D721Med (cell line): ENCODE measurements at places on chromosomes 4 and X.

DNA sequence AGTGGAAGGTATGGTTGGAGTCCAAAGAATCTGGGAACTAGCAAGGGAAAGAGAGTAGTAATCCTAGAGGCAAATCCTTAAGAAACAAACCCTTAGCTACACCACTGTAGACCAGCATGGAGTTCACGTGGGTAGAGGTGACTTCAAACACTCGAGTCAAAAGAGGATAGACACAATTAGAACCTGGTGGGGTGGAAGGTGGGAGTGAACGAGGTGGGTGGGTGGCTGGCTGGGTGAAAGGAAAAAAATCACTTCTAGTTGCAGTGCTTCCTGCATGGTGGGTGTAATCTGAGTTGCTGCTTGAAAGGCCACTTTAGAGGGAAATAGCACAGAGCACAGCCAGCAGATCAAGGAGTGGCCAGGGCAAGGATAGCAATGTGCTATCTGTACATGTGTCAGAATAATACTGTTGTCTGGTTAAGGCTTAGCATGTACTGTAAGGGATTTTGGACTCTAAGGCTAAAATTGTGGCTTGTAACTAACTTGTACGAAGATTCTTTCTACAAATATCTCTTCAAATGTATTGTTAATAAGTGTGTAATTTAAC is 356.2 kb downstream of the GRIA2 start:
- no peak for DNase-seq

DNA sequence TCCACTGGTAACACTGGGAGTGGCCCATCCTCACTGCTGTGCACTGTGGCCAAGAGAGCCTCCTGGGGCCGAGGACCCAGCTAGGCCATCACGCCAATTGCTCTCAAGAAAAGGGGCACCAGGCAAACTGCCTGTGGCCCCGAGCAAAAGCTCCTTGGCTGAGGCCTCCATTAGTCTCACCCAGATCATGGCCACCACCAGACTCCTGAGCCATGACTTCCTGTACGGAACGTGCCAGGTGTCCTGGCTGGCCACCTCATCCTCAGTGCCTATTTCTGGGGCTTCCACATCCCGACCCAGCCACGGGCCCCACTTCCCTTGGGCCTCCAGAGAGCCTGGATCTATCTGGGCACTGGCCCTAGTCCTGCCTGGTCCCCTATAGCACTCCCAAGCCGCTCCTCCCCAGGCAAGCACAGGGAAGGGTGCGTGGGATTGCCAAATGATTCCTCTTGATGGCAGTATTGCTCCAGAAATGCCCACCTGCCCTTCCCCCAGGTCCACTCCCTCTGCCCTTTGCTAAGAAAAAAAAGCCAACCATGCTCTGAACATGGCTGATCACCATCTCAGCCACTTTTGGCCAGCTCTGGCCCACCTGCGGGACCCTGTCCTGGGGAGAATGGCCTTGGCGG is 212.6 kb upstream of the AGTR2 start:
- DNase-seq: no peak

DNA sequence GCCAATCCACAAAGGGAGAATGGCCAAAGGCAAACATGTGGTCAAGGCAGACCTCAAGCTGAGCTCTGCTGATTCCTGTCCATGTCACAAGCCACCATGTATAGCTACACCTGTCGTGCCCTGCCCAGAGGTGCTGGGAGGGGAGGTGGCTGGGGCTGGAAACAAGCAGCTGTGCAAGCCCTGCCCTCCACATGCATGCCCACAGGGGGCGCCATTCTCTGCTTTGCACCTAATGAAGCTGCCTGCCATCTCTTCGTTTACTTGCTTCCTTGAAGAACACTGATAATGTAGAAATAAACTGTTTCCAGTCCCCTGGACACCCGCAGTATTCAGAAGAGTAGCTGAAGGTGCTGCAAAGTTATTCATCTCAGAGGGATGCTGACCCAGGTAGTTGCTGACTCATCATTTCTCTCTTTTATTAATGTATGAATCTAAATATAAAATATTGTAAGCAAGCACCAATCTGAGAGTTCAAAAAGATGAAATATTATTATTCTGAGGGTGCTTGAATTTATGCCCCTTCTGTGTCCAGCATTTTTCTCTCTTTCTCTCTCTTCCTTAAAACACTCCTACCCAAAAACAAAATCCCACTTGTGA is 278.6 kb downstream of the ADGRA3 start:
- no peak for DNase-seq

DNA sequence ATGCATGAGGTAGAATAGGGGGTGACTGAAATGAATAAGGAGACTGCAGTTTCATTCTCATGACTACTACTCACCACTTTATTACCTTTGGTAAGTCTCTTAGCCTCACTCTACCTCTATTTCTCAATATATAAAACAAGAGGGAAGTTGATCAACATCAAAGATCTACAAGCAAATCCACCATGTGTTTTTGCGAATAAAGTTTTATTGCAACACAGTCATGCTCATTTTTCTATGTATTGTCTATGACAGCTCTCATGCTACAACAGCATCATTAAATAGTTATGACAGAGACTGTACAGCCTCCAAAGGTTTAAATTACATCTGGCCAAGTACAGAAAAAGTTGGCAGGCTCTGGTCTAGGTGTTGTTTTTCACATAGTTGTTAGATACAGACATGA is 72.6 kb upstream of the CPEB2 start:
- DNase-seq: no peak

DNA sequence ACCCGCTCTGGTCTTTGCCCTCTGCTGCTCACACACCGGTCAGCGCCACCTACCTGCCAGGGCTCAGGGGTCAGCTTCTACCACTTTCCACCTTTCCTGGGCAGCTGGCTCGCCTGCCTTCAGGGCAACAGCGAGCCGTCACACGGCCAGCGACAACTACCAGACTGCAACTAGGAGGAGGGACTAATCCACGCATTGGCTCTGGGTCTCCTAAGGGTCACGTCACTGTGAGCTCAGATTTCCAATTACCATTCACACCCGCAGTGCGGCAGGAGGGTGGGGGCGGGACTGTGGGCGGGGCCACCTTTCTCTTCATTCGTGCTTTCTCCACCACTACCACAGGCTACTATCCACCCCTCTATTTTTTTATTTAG is at the start of gene BEX5:
BEX5 (minus strand) TSS at position 172 of the 374 bp plus-strand sequence. CDS start 1,712 bp downstream, outside the sequence.
- no peak for DNase-seq

DNA sequence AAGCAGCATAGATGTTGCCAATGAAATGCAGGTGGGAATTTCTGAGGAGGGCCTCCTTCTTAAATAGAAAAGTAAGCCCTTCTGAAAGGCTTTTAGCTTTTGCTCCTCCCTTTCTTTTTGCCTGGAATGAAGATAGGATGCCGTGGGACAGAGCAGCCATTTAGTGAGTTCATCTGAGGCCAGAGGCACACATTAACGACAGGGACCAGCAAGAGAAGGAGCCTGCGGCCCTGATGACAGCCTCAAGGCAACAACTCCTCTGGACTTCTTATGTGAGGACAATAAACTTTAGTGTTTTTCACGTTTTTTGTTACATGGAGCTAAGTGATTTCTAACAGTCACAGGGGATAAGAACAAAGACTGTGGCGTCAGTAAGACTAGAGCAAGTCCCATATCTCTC is 1.1 kb upstream of the BDH2 start:
- no peak for DNase-seq

DNA sequence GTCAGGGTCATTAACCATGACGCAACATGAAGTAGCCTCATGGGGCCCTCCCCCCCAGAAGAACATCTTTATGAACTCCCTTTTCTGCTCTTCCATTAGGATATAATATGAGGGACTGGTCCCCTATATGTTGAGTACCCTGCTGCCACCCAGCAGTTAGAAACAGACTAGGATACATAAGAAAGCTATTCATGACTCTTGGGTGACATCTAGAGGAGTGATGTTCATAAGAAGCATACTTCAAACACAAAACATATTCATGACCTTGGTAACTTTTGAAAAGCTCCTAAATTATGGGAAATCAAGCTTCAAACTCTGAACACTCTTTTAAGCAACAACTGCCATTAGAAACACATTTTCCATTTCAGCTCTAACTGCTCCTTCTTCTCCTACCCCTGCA is 155.2 kb upstream of the SPIN4 start:
- no peak for DNase-seq

- DNase-seq: no peak
Measured at GRCh38 chr4:57504797-57505530, 394.8 kb upstream of the IGFBP7 start.

DNA sequence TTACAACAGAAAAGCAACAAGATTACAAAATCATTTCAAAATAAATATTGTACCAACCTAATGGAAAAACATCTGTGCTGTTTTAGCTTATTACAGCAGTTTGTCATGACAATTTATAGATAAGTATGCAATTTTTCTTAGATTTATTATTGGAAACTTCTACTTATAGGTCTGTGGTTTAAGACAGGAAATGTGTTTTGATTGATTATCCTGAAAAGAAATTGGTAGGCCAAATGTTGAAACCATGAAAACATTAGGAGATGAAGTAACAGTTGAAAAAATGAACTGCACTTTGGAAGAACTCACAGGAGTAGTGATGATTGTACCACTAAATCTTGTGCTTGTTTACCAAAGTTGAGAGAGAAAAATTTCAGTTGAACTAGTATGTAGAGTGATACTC is 162.2 kb upstream of the GIMD1 start:
- DNase-seq: no peak

DNA sequence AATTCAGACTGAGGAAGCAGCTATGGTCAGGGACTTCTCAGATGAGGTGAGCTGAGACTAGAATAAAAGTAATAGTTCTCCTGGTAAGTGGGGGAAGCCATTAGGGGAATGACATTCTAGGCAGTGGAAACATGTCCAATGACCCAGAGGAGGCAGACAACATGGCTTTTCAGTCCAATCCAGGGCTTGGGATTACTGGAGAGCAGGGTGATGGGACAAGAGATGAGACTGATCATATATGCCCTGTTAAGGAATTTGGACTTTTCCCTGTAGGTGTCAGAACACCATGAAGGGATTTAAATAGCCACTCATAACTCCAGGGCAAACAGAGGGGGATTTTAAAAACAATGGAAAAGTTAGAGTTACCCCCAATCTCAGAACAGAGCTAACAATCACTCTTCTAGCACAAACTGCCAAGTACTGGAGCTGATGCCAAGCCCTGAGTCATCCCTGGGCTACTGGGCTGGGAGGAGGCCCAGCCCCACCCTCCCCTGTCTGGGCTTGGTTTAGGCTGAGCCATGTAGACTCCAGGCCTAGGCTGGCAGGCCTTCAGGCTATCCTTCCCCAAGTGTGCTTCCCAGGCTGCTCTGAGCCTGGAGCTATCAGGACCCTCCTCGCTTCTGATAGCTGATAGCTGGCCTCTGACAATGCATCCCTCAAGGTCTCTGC is 22.7 kb upstream of the MSN start:
- no peak for DNase-seq

DNA sequence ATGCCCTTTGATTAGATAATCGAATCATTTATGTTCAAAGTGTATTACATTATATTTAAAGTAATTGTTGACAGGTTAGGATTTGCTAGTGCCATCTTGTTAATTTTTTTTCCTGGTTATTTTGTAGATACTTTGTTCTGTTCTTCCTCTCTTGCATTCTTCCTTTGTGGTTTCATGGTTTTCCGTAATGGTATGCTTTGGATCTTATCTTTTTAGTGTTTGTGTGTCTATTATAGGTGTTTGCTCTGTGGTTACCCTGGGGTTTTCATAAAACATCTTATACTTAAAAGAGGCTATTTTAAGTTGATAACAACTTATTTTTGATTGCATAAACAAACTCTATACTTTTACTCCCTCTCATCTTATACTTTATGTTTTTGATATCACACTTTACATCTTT is 108.2 kb upstream of the SRD5A3 start:
- no peak for DNase-seq

DNA sequence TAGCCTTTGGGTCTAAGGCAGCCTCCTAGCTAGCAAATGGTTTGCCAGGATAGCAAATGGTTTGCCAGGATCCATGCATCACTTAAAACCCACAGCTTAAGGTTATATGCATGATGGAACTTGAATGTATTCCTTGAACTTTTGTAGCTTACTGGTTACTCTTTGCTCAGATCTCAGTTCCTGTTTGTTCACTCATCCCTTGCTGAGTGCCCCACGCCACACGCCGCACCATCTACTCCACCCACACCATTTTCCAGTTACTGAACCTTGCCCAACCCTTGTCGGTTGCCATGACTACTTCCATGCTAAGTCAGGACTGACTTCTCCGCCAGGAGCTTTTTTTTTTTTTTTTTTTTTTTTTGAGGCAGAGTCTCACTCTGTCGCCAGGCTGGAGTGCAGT is 29.5 kb upstream of the XIAP start:
- DNase-seq: no peak

DNA sequence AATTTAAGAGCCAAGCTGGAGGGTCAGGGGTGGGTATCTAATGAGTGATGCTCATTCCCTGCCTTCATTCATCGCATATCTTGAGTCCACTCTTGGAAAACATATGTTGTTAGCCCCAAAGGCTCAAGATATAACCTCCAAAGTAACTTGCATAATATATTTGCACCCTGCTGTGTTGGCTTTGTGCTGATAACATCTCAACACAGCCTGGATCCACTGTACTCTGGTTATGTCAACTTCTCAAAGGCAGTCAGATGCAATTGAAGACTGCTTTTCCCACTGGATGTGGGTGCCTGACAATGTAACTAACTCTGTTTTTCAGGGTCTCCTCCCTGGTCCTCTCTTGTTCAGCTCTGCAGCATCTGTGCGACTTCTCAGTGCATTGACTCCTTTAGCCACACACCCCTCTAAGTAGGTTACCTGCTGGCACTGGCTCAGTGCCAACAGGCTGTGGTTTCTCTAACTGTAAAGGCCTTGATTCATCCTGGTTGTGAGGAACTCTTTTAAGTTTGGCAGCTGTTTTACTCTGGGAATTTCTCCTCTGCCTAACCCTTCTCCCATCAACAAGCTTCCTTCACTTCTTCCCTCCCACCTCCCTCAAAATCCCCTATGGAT is 28.1 kb downstream of the SLC16A2 start:
- DNase-seq: no peak

- no peak for DNase-seq
Measured at GRCh38 chr4:20391198-20391597, 139.5 kb downstream of the SLIT2 start.
